ENCODE measurements at places on chromosomes 3 and 15.

GRCh38 chr3:105232553-105232952 is 134.2 kb upstream of the ALCAM start:
- no peak for DNase-seq

DNA sequence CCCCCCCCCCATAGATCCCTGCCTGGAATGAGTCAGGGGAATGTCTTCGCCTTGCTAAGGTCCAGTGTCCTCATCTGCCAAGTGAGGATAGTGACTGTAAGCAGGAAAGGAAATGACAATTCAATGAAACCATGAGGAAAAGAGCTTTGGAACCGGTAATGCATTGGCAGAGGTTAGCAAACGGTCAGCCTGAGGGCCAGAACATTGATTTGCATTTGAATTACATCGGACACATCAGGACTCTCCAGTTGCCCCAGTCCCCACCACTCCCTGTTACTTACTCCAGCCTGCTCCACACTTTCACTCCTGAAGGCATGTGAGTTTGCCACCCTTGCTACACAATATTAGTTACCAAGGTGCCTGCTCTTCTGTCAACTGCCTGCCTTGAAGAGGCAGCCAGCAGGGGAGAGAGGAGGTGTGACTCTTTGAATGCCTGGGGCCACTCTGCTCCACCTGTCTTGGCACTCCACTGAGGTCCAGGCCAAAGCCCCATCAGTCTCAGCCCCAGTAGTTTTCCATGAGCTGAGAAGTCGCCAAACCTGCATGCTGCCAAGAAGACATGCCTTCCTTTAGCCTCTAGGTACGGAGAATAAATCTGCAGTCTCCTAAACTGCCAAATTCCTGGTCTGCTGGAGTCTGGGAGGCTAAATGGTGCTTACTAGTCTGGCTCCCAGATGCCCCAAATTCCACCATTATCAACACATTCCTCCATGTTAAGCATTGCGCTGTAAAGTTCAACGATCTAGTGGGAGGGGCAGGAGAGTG is 191.7 kb upstream of the TLE3 start:
- DNase-seq = no peak

DNA sequence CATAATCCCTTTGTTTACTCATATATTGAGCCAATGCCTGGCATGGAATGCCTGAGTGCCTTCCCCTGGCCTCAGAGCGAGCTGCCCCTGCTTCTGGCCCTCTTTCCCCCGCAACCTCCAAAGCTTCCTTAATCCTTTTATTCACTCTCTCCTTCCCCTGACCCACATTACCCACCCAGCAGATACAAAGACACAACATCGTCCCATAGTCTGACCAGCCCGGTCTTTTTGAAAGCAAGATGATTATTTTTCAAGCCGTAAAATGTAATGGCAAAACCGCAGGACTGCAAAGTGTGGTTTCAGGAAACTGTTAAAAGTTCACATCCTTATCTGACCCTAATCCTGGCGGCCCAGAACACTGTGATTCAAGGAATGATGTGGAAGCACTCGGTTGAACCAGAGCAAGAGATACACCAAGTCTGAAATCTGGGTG is 78.4 kb upstream of the LRTM1 start:
- no peak for DNase-seq

- DNase-seq = no peak
Measured at GRCh38 chr3:158794936-158795518, 6.8 kb upstream of the MFSD1 start.

DNA sequence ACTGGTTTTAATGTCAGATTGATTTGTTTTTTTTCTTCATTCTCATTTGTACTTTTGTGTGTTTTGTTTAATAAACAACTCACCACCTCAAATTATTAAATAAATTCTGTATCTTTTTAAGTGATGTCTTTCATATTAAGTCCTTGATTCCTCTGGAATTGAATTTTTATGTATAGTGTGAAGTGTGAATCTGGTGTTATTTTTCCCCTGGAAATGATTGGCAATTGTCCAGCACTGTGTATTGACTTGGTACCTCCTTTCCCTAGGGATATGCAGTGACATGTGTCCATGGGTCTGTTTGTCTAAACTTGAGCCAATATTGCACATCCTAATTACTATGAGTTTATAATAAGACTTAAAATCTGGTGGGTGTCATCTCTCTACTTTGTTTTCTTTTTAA is 2.1 kb downstream of the RNU5B-1 start:
- no peak for DNase-seq

- no peak for DNase-seq
Measured at GRCh38 chr15:82963471-82964341, 11.2 kb upstream of the HOMER2 start.

GRCh38 chr3:47412842-47413520 is 32.2 kb downstream of the PTPN23 start:
- DNase-seq = no peak

DNA sequence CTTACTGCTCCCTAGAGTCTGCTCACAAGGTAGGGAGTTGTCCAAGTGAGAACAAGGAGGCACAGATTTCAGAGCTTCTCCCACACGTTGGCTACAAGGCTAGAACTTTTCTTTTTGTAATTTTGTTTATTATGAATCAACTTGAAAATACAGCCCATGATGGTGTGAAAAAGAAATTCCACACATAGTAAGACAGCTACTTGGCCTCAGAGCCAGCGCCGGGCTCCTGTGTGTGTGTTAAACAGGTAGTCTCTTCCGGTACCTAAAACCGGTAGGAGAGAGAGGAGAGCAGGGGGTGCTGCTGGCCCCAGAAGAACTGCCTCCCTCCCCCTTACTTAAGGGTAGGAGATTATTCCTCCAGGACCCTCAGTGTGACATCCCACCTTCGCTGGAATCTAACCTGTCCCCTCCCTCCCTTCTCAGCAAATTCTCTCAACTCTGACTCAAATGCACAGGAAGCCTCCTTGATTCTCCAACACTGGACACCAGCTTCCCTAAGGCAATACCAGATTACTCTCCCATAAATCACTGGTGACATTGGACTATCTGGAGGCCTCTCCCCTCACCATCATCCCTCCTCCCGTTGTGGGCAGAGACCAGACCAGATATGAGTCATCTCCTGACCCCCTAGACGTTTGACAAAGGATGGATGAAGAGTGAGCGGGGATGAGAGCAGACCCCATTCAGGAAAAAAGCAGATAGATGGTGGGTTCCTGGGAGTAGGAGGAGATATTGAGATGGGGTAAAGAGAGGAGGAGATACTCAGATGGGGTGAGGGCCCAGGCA is 4.5 kb upstream of the IP6K1 start:
- DNase-seq = no peak

DNA sequence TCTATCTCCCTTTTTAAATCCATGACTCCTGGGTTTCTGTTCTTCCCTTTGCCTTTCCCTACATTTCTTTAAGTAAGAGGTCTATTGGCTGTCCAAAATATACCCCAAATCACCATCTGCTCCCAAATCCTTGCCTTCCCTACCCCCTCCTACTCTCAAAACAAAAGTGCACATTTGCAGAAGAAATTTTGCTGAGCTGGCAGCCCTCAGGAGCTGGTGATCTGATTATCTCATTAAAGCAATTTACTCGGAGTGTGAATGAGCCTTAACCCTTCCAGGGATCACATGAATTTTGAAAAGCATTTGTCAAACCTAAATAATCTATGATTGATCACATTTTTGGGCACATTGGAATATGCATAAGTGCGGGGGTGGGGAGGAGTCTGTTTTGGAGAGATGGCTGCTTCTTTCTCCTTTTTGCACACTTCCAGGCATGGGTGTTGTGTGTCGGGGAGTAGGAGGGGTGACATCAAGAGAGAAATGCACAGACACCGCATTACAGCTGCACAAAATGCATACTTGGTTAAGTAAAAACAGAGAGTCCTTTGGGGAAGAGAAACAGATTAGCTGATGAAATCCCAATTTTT is 892.6 kb downstream of the TUSC7 start:
- no peak for DNase-seq

- no peak for DNase-seq
Measured at GRCh38 chr15:85003593-85004312, 22.1 kb downstream of the PDE8A start.

- no peak for DNase-seq
Measured at GRCh38 chr3:47003461-47004368, 24.2 kb downstream of the NBEAL2 start.

GRCh38 chr3:153163393-153163724 is 1.3 kb downstream of the RAP2B start:
- DNase-seq = no peak

- no peak for DNase-seq
Measured at GRCh38 chr15:73686781-73687256, 2.6 kb downstream of the CD276 start.

DNA sequence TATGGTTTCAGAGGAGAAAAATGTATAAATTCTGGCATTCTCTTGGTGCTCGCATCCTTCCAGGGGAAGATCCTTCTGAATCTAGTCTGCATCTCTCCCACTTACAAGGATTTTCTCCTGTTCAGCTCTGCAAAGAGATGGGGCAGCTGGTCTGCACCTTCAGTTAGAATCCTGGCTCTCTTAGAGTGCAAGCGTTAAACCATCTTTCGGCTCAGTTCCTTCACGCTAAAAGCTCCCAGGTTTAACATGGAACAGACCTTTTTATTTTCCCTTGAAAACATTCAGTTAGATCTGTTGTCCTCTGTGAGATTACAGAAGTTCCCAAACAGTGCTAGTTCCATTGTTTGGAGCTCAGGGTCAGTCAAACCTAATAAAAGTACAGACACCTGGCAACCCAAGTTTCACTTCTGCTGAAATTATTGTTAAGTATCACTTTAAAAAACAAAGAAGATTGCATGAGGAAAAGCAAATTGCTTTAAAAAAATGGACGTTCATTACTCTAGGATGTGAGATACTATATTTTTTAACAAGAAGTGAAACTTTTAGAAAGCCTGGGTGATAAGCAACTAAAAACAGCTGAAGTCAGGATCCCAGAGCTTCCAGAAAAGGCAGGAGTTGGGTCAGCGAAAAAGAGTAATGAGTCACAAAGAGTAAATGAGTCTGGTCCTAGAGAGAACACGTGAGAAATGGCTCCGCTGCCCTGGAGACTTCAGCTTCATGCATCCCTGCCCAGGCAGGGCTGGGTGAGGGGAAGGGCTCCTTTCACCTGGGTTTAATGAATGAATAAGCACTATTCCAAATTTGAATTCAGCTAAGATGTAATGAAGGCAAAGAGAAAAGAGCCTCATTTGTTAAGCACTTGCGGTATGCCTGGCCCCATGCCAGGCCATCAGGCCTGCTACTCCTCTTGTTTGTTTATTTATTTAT is 63.3 kb downstream of the ABTB1 start:
- no peak for DNase-seq

DNA sequence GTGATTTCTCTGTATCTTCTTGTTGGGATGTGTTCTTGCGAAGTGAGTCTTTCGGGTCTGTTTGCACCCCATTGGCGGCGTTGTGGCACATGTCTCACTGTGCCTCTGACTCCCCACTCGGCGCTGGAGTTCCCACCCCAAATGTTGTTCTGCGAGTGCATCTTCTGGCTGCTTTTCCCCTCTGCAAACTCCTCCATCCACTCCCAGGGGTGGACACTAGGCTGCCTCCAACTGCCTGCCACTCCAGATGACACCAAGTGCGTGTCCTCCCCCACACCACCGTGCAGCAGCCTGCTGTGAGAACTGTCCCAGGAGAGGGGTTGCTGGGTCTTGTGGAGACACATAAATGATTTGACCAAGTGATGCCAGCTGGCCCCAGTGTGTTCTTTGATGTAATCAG is 17.6 kb downstream of the EFCC1 start:
- no peak for DNase-seq

DNA sequence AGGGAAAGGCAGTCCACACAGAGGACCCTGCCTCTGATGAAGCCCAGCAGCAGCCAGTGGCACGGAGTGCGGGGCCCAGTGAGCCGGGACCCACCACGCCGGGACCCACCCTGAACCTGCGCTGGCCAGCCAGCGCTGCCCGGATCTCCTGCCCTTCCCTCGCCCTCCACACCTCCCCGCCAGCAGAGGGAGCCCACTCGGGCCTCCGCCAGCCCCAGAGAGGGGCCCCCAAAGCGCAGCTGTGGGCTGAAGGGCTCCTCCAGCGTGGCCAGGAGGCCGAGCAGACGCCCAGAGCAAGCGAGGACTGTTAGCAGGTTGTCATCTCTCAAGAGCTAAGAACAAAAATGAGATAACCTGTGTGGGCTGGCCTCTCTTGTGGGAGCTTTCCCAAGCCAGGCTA is 81.3 kb upstream of the ATP10A start:
- DNase-seq = no peak

GRCh38 chr3:77055841-77056341 is 16.0 kb downstream of the ROBO2 start:
- no peak for DNase-seq

- no peak for DNase-seq
Measured at GRCh38 chr3:11567516-11568467, 75.9 kb downstream of the VGLL4 start.

DNA sequence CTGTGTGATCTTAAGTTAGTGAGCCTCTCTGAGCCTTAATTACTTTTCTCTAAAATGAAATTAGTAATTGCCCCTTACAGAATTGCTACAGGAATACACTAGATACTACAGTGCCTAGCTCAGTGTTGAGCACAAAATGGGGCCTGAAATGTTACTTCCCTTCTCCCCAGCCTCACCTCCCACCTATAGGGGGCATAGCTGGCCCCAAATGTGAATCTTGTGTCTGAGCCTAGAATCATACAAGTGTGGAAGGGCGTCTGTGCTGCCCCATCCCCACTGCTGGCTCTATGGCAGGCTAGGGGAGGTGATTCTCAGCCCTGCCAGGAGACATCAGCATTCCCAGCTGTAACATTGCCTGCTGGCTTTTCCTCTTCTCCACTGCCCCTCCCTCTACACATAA is 42.7 kb downstream of the IFT122 start:
- no peak for DNase-seq

- DNase-seq = no peak
Measured at GRCh38 chr3:157782236-157782635, 279.0 kb upstream of the VEPH1 start.

- no peak for DNase-seq
Measured at GRCh38 chr3:64400706-64401105, 175.4 kb upstream of the PRICKLE2 start.

DNA sequence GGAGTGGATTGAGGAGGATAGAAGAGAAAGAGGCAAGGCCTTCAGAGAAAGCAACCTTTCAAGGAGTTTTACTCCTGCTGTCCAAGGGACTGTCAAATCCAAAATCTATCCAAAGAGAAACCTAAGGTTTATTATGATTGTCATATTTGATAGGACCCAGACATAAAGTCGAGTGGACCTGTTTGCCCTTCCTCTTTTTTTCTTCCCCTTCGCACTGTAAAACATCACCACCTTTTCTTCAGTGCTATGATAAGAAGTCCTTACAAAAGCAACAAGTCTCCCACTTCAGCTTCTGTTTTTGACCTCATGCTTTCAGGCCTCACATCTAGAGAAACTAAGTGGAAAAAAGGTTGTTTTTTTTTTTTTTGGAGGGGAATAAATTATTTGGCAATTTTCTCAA is 73.0 kb downstream of the TRPC1 start:
- DNase-seq = no peak

Measured in large intestine (tissue), 12 donors.